ENCODE measurements at places on chromosomes 7 and 10. TPM values are rescaled to one million over a fixed set of nuclear protein-coding genes. Genes with fewer than 3 reads are reported as not detected.
A peak's percentile ranks its signal among the peaks of the same experiment; 100 is the strongest.

GNGT1 gene
- not detected for total RNA-seq

CPA4 gene
- 0.77 TPM for total RNA-seq

RBM20 gene
- total RNA-seq: 114 TPM

GRCh38 chr7:73668103-73668885 is 663 bp downstream of the VPS37D start:
- DNase-seq: no peak

- DNase-seq: no peak
Measured at GRCh38 chr10:88594482-88594881, 7.9 kb downstream of the LIPJ start.

DNA sequence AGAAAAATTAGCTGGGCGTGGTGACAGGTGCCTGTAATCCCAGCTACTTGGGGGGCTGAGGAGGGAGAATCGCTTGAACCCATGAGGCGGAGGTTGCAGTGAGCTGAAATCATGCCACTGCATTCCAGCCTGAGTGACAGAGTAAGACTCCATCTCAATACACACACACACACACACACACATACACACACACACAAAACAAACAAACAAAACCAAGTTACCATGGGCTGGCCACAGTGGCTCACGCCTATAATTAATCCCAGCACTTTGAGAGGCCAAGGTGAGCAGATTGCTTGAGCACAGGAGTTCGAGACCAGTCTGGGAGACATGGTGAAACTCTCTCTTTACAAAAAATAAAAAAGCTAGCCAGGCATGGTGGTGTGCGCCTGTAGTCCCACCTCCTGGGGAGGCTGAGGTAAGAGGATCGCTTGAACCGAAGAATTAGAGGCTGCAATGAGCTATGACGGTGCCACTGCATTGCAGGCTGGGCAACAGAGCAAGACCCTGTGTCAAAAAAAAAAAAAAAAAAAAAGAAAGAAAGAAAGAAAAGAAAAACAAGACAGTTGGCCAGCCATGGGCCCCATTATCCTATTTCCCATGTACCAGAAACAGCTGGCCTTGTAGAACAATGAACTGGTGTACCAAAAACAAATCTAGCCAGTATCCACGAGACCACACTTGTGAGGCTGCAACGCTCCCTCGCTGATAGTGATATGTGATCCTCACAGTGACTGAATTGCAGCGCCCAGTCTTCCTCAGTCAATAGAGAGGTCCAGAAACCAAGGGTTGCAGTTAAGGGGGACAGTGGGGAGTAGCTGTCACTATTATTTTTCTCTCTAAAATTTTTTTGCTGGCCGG is 6.6 kb upstream of the AGFG2 start:
- DNase-seq: no peak

MSMB gene
- not detected for total RNA-seq

- peak; percentile 7 for DNase-seq
Measured at GRCh38 chr7:158272091-158272490, 315.5 kb downstream of the PTPRN2 start.

- DNase-seq: no peak
Measured at GRCh38 chr10:32057036-32057372, 779 bp upstream of the KIF5B start.

- DNase-seq: no peak
Measured at GRCh38 chr10:110034596-110034995, 26.8 kb downstream of the ADD3 start.

GRCh38 chr7:115816318-115816974 is 214.1 kb downstream of the TFEC start:
- DNase-seq: no peak

DNA sequence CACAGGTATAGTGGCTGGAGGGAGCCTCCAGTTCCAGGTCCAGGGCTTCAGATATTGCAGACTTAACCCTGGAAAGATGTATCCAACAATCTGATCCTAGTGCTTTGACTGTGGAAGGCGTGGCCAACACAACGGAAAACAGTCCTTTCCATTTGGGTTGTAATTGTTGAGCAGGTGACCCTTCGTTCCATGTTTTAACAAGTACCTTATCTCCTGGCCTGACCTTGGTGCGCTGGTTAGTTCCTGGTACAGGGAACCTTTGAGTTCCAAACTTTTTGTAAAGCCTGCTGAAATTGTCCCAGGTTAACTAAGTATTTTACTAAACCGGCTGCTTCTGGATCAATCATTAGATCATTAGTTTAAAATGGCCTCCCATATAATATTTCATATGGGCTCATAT is 23.9 kb upstream of the GIMAP6 start:
- DNase-seq: no peak

MMP21 gene
- total RNA-seq: not detected

GRCh38 chr7:104967595-104967994 is 46.4 kb upstream of the KMT2E start:
- DNase-seq: no peak

GRCh38 chr10:68561865-68562649 is 1.9 kb downstream of the TET1 start:
- DNase-seq: peak; percentile 43

DNA sequence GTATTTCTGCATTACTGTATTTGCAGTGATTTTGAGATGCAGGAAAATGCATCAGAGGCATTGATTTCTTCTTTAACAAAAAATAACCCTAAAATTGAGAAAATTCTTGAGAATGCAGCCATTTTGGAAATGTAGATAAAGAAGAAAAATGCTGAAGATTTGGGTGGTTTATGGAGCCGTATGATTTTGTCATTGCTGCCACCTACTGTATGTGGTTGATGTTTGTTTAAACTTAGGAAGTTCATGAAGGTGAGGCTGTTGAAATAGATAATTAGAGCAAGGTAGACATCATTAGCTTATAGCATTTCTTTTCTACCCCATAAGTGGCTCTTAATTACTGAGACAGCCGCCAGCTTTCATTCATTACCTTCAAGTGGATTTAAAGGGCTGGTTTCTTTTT is 92.1 kb upstream of the SAMD8 start:
- no peak for DNase-seq

GRCh38 chr10:88920198-88920597 is 32.4 kb downstream of the ACTA2 start:
- DNase-seq: no peak

DNA sequence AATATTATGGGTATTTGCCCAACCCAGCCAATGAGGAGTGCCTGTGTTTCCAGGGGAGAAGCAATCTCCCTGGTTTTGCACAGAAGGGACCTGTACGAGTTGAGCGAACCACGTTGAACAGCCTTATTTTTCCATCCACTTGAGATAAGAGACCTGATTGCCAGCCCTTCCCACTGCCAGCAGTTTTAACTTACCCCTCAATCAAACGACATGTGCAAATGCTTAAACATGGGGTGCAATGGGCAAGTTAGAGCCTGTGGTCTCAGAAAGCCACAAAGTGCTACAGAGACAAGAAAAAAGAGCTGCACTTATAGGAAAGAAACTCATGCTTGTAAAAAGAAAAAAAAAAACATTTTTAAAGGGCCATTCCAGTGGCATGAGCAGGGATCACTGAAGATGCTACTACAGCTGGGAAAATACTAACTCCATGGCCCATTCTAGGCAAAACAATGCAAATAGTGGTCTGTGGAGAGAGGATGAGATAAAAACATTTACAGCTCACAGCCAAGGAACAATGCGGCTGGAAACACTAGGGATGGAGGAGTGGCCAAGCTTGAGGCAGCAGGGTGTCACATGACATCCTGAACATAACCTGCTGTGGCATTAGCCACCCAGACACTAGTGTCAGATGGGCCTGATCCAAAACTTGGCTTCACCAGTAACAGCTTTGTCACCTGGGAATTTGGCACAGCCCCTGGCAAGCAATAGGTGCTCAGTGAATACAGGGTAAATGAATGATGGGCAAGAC is 162.8 kb downstream of the ELMO1 start:
- DNase-seq: no peak

Measured in left ventricle myocardium superior (tissue), 1 donor.